ENCODE measurements at places on chromosomes 1 and 21.

DNA sequence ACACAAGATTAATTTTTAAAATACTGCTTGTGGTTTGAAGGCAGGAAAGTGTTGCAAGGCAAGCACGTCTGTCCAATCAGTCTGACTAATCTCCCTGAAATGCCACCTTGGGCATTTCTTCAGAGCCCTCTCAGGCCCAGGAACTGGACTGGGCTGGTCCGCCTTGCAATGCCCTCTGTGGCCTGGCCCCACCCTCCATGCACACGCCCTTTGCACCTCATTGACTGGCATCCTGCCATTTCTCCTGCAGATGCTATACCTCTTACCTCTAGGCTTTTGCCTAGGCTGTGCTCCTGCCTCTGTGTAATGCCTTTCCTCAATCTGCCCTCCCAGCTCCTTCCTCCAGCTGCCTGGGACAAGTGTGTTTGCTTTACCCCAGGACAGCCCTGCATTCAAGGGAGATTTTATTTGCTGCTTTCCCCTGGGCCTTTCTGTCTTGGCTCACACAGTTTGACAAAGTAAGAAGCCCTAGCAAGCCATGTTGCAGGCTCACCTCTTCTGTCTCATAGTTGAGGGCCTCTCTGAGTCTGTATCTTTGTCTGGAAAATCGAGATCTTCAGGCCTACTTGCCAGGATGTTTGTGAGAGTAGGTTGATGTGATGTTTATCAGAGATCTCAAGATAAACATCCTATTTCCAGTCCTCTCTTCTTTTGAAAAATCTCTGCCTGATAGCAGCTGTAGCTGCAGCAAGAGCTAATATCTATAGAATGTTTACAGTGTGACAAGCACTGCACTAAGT, 149.2 kb upstream of the JUN start:
- peak; percentile 88 for DNase-seq

- peak; percentile 45 for DNase-seq
Observed at GRCh38 chr1:178267646-178268094, 173.8 kb downstream of the RASAL2 start.

DNA sequence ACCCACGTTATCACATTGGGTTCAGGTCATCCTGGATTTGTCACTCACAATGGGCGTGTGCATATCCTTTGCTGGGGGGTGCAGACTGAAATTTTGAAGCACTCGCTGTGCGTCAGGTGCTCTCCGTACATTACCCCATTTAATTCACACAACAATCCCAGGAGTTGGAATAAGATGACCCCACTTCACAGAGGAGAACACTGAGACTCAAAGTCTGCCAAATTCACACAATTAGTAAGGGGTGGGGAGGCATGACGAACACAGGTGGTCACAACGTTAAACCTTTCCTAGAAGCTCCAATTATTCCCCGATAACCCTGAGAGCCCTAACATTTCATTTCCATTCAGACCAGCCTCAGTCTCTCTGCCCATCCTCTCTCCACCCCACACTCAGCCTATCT, 3.8 kb upstream of the S100A2 start:
- no peak for DNase-seq

DNA sequence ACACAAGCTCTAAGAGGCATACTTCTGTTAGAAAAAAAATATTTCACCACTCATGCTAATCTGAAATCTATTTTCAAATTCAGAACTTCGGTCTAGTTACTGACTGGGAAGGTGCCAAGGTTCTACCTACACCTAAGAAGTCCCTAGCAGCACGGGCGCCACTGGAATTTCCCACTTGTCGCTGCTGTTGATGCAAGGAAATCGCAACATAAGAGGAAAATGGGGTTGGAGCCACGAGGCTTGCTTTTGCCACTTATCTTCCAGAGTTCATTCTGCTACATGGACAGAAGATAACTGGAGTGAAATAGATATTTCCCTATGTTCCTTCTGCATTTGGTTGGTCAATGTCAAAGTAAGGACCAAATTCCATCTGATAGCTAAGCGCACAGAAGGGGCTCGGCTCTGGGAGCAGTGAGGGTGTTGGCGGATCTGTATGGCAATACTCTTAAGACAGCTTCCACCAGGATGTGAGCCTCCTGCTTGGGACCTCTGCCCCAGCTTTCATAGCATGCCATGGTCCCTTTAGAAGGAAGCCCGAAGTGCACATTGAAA, 47.2 kb downstream of the RCAN1 start:
- no peak for DNase-seq

DNA sequence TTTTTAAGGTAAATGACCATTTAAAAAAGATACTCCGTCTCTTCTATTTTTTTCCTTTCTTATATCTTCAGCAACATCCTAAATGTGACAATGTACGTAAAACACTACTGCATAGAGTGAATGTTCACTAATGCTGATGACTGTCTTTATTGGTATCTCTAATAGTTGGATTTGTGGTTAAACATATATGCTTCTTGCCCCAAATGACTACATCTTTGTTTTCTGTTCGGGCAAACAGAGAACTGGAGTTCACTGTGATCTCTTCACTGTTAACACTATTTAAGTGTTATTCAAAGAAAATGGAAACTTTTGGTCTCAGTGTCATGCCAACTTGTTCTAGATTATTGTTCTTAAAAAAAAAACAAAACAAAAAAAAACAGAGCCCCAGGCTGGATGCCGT, 109.4 kb downstream of the KIF26B start:
- DNase-seq: no peak

GRCh38 chr1:53379662-53380002, 51.8 kb upstream of the LRP8 start:
- DNase-seq: no peak

- no peak for DNase-seq
Observed at GRCh38 chr1:4711416-4712275, 57.2 kb downstream of the AJAP1 start.

DNA sequence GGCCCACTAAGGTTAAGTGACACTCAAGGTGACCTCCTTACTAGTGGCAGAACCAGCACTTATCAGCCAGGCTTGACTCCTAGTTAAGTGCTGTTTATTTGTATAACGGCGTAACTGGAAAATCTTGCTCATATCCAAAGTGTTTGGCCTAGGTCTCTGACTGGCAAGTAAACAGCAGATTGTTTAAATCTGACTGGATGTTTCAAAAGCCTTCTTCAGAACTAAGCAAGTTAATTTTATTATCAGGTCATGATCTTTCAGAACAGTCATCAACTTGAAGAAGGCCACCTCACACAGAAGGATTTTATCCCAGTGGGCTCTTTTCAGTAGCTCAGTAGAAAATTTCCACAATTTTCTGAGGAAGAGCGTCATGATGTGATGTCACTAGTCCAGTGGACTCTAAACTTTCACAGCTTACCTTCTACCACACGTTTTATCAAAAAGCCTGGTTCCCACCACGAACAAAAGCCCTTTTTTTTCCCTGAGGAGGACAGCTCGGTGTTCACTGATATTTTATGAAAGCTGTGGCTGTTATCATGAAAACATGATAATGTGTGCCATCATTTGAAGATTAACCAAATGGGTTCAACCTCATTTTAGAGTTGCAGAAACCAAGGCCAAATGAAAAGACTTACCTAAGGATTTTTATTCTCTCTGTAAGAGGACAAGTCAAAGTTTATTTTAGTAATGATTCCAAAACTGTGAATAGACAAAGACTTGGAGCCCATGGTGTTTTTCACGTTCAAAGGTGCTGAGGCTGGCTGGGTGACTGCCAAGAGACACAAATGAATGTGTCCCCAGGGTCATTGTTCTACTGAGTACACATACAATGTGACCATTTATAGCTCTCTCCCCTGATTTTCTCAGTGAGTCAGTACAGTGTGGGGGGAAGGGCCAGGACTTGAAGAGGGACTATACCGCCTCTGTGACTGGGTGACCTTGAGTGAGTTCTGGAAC, 9.1 kb downstream of the SGIP1 start:
- peak; percentile 47 for DNase-seq

GRCh38 chr1:238457610-238458009, 566.9 kb upstream of the ZP4 start:
- DNase-seq: peak; percentile 5

- DNase-seq: peak; percentile 35
Observed at GRCh38 chr1:12166834-12167492, at the start of gene TNFRSF1B. TSS of gene TNFRSF1B (plus strand) at chr1:12166991. CDS start at chr1:12167092, 101 bp downstream.

DNA sequence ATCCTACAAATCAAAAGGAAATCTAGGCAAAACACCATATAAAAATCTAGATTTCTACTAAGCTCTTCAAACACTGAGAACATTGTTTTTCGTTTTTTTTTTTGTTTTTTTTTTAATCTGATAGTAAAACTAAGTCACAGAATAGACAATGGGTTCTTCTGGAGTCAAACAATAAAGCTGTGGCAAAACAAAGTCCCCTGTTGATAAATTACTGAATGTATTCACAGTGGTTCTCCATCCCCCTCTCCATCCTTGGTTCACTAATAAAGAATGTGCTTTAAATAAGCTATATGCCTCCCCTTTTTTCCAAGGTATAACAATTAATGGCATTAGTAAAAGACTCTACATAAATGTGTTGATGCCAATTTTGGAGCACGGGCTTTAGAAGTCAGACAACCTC, 16.7 kb upstream of the ATP1B1 start:
- DNase-seq: no peak

DNA sequence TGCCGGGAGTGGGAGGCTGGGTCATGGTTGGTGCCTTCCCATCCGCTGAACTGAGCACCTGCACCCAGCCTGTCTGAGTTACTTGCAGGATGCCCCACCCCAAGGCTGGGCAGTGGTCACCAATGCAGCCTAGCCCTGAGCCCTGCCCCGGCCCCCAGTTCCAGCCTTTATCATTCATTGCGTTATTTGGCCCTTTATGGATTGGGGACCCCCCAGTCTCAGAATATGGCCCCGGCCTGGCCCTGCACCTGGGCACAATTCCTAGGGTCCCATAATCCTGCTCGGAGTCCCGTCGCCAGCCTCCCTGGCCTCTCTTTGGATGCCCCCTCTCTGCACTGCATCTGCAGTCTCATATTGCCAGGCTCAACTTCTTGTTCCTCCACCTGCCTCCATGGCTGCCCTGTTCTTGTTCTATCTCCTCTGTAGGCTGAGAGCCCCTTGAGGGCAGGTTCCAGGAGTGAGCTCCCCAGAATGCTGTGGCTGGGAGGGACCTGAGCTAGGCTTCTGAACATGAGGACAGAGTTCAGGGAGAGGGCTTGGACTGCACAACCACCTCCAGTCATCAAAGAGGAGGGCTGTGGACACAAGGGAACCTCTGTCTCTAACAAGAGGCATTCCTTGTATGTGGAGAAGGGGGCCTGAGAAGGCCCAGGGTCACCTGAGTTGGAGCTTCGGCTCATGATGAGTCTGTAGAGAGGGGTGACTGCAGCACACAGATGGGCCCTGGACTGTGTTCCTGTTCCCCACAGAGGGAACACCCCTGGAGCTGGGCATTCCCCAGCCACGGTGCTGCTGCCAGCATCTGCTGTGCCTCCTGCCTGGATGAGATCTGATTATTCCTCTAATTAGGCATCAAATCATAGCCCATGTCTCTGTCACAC, 1.1 kb upstream of the KNCN start:
- DNase-seq: no peak

GRCh38 chr1:180515857-180516388, 13.5 kb upstream of the ACBD6 start:
- DNase-seq: peak; percentile 93

DNA sequence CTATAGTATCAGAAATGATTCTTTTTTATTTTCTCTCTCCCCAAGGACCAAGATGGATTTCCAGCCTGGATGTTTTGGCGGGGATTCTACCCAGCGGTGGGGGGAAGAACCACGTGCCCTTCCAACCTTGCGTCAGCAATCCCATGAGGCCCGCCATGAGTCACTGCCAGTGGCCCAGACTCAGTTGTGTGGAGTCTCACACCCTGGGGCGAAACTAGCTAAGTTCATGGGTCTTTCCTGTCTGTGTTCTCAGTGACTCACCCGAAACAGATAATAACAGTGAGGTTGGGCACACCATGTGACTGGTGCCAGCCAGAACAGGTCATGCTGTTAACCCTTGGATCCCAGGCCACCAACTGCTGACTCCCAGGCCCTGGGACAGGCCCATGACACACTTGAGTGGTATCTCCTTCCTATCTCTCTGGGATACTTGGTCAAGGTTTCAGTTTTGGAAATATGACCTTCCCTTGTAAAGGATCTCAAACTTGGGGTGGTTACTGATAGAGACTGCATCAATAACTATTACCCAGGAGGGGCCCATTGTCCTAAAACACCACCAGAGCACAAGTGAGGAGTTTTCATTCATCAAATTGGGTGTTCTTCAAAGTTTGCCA, 98.0 kb upstream of the DUSP10 start:
- peak; percentile 87 for DNase-seq
